Stimulated activated CD4-positive, alpha-beta T cell treated with anti-CD3 and anti-CD28 coated beads, Interleukin-2, amount 100 ng/mL, for 4 hours (primary cell): ENCODE measurements at places on chromosomes 5 and 9.

DNA sequence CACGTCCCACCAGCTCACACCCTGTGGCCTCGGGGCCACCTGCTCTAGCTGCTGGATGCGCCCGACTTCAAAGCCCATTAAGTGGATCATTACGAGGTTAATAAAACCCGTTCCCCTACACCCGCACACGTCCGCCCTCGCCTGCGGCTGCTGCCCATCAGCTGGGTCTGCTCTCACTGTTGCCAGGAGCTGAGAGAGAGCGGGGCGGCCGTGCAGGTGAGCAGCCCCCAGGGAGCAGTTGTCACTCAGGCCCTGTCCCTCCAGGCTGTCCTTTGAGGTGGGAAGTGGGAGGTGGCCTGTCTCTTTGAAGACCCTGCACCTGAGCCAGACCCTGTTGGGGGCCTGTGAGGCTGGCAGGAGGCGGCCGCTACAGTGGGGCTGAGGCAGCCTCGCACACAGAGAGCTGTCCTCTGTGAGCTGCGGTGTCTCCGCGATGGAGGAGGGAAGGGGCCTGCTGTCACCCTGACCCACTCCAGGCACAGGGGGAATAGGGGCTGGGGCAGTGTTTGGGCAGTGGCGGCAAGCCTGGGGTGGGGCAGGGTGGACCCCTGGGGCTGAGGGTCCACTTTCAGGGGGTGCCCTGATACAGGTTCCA, 12.8 kb upstream of the UNC5A start:
- no peak for DNase-seq

DNA sequence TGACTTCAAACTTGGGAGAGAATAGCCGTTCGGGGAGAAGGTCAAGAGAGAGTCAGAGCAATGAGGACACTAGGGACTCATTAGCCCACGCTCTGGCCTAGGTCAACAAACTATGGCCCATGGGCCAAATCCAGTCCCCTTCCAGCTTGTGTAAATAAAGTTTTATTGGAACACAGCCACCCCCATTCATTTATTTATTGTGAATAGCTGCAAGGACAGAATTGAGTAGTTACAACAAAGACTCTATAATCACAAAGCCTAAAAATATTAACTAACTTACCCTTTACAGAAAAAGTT, 33.1 kb upstream of the TRIM32 start:
- no peak for DNase-seq

- DNase-seq = no peak
Measured at GRCh38 chr5:95759005-95759404, 27.9 kb downstream of the RHOBTB3 start.

- no peak for DNase-seq
Measured at GRCh38 chr5:176851871-176852658, 41.7 kb downstream of the UNC5A start.

- no peak for DNase-seq
Measured at GRCh38 chr5:151862811-151863472, 61.7 kb downstream of the GLRA1 start.

GRCh38 chr5:81428861-81429260, 34.9 kb upstream of the ACOT12 start:
- no peak for DNase-seq

DNA sequence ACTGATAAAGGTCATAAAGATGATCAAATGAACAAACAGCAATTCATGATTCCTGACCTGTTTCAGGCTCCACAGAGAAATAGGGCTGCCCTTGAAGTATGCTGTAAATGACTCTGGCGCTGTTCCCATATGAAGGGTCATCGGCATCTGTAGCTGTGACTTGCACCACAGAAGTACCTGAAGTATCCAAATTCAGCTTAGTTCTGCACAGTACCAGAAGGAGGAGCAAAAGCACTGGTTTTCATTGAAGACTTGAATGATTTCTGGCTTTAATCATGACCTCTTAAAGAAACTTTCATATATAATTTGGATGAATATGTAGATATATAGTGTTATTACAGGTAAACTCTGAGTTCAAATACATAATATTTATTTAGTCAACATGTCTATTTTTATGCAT, 109.1 kb downstream of the CDH10 start:
- no peak for DNase-seq

- DNase-seq = no peak
Measured at GRCh38 chr5:140391732-140392131, 9.9 kb upstream of the ANKHD1 start.

GRCh38 chr5:75671506-75671905, 45.7 kb downstream of the POC5 start:
- no peak for DNase-seq

DNA sequence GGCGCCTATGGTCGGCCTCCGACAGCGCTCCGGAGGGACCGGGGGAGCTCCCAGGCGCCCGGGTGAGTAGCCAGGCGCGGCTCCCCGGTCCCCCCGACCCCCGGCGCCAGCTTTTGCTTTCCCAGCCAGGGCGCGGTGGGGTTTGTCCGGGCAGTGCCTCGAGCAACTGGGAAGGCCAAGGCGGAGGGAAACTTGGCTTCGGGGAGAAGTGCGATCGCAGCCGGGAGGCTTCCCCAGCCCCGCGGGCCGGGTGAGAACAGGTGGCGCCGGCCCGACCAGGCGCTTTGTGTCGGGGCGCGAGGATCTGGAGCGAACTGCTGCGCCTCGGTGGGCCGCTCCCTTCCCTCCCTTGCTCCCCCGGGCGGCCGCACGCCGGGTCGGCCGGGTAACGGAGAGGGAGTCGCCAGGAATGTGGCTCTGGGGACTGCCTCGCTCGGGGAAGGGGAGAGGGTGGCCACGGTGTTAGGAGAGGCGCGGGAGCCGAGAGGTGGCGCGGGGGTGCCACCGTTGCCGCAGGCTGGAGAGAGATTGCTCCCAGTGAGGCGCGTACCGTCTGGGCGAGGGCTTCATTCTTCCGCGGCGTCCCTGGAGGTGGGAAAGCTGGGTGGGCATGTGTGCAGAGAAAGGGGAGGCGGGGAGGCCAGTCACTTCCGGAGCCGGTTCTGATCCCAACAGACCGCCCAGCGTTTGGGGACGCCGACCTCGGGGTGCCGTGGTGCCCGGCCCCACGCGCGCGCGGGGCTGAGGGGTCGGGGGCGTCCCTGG, 561 bp downstream of the DAPK1 start:
- DNase-seq = no peak

- DNase-seq = no peak
Measured at GRCh38 chr5:115983519-115983918, 21.2 kb downstream of the LVRN start.

GRCh38 chr9:90086101-90086511, 481.3 kb downstream of the GADD45G start:
- no peak for DNase-seq

DNA sequence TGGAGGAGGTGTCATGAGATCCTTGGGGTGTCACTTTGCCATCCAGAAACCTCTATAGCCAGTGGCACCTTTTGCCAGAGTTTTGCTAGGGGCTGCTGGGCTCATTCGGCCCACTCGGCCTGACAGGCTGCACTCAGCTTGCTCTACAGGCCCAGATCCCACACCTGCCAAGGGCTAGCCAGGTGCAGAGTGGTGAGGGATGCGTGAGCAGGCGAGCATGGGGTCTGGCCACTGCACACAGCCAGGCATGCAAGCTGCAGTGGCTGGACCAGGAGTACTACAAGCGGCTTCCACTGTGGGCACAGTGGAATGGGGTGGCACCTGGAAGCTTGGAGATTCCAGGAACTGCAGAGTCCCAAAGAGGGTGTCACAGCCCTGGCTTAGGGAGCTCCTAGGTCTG, 372.7 kb downstream of the CHSY3 start:
- DNase-seq = no peak

DNA sequence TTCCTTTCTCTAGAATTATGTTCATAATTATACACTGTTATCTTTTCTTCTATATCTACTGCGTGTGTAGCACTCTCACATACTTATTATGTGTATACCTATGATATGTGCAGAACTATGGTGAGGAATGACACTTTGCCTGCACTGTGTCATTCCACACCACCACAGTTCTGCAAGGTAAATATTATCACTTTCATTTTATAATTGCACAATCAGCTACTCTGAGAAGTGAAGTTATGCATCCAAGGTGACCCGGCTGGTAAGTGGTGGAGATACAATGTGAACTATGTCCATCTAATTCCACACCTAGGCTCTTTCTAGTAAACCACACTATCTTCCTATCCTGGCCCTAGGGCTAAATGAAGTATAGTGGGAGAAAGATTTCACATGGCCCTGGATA, 170.1 kb upstream of the ATP10B start:
- DNase-seq = no peak

- DNase-seq = no peak
Measured at GRCh38 chr5:79738349-79738748, 48.7 kb downstream of the CMYA5 start.
